ENCODE measurements at places on chromosomes 3 and 15. TPM values are rescaled to one million over a fixed set of nuclear protein-coding genes. Genes with fewer than 3 reads are reported as not detected.

The ECE2 gene
- total RNA-seq = not detected

DNA sequence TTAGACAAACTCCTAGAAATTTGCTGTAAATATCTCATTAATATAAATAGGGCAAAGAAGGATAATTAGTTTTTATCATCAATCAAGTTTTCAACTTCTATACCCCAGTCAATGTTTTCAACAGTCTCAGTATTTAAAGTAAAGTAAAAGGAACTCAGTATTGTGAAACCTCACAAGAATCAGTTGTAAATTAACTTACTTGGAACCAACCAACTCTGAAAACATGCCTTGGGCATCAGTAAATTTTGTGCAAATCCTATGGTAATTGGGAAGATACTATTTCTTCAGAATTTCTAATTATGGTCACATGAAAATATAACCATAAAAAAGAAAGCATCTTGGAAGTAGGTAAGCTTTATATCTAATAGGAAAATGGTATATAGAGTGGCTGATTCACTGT lies 1139.0 kb downstream of the TUSC7 start:
- peaks cover 16% of the 10 kb centered on the region for H3K4me1 ChIP-seq
- no peaks in the 10 kb centered on the region for H3K36me3 ChIP-seq
- H3K27me3 ChIP-seq = no peaks in the 10 kb centered on the region
- H3K4me3 ChIP-seq = no peak overlapping the region
- DNase-seq = no peak

DNA sequence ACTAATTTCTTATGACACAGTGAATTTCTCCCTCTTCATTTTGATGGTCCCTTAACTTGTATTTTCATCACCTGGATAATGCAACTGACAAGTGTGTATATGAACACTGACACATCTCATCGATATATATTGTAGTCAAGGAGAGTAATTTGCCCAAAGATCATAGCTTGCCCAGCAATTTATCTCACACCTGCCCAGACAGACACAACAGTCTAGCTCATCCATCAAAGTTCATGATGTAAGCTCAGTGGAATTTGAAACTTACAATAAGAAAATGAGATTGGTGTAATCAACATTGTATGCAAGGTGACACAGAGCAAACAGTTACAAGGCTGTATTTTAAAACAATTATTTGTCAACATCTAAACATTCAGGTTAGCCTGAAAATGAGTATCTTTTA lies 805.8 kb downstream of the NAALADL2 start:
- DNase-seq = no peak
- no peaks in the 10 kb centered on the region for H3K36me3 ChIP-seq
- no peak overlapping the region for H3K27ac ChIP-seq

DNA sequence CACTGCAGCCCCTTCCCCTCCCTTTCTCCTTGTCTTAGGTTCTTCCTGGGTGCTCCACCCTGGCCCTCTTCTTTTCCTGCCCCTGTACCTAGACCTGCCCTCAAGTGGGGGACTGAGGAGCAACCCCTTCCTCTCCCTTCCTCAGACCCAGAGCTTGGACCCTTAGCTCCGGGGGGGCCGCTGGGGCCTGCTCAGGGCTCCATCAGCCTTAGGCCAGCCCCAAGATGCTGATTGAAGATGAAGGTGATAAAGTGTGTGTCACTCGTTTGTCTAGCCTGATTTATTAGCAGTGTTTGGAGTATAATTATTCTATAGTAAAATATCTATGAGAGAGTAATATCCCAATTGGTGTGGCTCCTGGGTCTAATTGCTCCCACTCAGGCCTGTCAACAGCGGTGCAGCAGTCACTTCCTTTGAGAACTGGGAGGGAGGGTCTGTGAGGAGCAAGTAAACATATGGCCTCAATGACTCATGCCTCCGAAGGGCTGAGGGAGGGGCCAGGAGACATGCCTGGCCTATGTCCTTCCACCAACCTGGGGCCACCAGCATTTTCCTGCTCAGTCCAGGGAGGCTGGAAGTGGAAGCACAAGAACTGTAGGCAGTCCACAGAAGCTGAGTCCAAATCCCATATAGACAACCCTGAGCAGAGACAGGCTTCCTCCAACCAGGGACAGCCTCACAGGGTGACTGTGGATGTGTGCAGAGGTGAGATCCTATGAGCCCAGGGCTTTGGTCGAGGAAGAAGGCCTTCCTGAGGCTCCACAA lies 123.2 kb downstream of the DNAJB8 start:
- no peak overlapping the region for H3K4me3 ChIP-seq
- H3K36me3 ChIP-seq = no peaks in the 10 kb centered on the region
- H3K27me3 ChIP-seq = no peaks in the 10 kb centered on the region
- peak overlapping the region; percentile 71 for H3K27ac ChIP-seq
- DNase-seq = peak; percentile 59
- H3K4me1 ChIP-seq = peaks cover 8% of the 10 kb centered on the region

DNA sequence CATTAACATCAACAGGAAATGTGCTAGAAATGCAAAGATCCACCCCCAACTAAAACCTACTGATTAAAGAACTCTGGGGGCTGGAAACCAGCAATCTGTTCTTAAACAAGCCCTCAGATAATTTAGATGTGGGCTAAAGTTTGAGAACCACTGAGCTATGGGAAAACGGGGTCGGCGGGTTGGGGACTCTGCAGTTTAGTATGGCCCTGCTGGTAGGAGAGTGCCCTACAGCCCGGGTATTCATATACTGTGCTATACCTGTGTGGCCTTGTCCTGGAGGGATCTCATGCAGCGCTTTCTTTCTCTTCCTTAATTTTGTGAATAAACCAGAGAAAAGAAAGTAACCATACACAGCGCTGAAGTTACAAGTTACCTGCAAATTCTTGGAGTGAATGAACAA lies 189.7 kb upstream of the GBE1 start:
- H3K4me3 ChIP-seq = no peak overlapping the region
- no peaks in the 10 kb centered on the region for H3K4me1 ChIP-seq
- H3K27me3 ChIP-seq = no peaks in the 10 kb centered on the region
- DNase-seq = no peak

DNA sequence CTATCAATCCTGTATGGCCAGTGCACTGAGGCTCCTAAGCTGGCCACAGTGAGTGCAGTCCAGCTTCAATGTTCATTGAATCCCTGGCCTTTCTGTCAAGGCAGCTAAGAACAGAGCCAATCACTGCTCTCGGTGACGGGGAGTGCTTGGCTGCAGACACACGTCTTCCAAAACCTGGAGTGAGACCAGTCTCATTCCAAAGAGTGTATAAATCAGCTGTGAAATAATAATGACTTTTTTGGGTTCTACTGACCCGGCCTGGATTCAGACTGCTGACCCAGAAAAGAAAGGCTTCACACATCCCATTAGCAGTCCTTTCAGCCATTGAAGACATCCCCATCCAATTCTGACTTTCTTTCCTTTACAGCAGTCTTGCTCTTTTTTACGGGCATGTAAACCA lies 665.5 kb downstream of the GBE1 start:
- no peak for DNase-seq
- H3K27ac ChIP-seq = no peak overlapping the region
- no peak overlapping the region for H3K4me3 ChIP-seq
- peaks cover 57% of the 10 kb centered on the region for H3K27me3 ChIP-seq
- H3K4me1 ChIP-seq = no peaks in the 10 kb centered on the region

DNA sequence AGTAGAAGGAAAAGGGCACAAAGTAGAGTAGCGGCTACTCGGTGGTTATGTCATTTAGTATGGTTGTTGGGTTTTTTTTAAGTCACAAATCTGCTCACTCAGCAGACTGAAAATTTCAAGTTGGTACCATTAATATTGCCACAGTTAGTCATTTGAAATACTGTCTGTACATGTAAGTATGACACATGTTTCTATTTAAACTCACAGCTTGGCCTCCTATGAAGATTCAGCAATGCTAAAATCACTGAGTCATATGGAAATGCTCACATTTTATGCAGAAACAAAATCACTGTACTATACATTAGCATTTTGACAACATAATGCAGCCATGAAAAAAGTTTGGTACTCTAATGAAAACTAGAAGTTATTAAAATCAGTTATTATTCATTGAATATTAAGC lies 571.9 kb downstream of the TAFA4 start:
- no peak for DNase-seq
- no peak overlapping the region for H3K4me3 ChIP-seq
- no peaks in the 10 kb centered on the region for H3K4me1 ChIP-seq

The CACNA1D gene
- total RNA-seq = 0.26 TPM

DNA sequence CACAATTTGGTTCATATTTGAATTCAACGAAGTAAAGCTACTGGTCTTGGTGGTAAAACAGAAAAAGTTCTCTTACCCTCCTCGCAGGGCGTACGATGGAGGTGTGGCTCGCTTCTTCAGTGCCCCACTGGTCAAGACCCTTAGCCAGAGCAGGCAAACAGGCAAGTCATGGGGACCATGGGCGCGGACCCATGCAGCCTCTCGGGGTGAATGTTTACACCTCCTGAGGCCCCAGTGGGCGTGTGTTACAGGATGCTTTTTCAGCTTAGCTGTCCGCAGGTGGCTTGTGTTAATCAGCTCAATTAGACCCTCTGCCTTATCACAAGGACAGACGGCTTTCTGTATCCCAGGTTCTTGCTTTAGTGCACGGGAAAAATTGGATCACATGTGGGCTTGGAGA lies 991.8 kb downstream of the GBE1 start:
- peaks cover 17% of the 10 kb centered on the region for H3K27me3 ChIP-seq
- no peaks in the 10 kb centered on the region for H3K4me1 ChIP-seq
- H3K4me3 ChIP-seq = no peak overlapping the region
- no peak for DNase-seq
- H3K27ac ChIP-seq = no peak overlapping the region
- no peaks in the 10 kb centered on the region for H3K36me3 ChIP-seq

GRCh38 chr3:58161435-58162398 lies 49.1 kb downstream of the DNASE1L3 start:
- peak overlapping the region; percentile 13 for H3K4me3 ChIP-seq
- H3K27ac ChIP-seq = peak overlapping the region; percentile 91
- peak; percentile 99 for DNase-seq

The MEIS2 gene
- total RNA-seq = 10.3 TPM

GRCh38 chr3:189288348-189289235 lies 116.8 kb downstream of the TPRG1 start:
- H3K27ac ChIP-seq = no peak overlapping the region
- no peaks in the 10 kb centered on the region for H3K27me3 ChIP-seq
- H3K4me3 ChIP-seq = no peak overlapping the region
- peaks cover 18% of the 10 kb centered on the region for H3K4me1 ChIP-seq

GRCh38 chr3:168815946-168816345 lies 720.2 kb upstream of the GOLIM4 start:
- H3K27me3 ChIP-seq = peaks cover 63% of the 10 kb centered on the region
- no peak overlapping the region for H3K4me3 ChIP-seq
- no peak for DNase-seq
- H3K27ac ChIP-seq = no peak overlapping the region
- H3K36me3 ChIP-seq = no peaks in the 10 kb centered on the region

DNA sequence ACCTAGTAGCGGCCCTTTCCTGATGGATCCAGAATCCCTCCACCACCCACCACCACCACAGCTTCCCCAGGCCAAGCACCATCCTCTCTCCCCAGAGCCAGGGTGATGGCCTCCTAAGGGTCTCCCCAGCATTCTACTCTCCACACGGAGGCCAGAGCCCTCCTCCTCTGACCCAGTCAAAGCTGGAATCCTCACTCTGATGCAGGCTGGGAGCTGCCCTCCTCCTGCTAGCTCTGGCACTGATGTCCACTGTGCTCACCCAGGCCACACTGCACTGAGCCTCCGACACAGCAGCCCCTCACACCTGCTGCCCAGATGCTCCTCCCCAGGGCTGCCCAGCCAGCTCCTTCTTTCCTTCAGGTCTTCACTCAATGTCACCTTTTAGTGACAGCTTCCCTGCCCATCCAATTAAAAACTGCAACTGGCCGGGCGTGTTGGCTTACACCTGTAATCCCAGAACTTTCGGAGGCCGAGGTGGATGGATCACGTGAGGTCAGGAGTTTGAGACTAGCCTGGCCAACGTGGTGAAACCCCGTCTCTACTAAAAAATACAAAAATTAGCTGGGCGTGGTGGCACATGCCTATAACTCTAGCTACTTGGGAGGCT lies 21.0 kb downstream of the XXYLT1 start:
- no peak for DNase-seq
- H3K4me1 ChIP-seq = no peaks in the 10 kb centered on the region
- no peak overlapping the region for H3K27ac ChIP-seq
- no peaks in the 10 kb centered on the region for H3K27me3 ChIP-seq
- H3K4me3 ChIP-seq = no peak overlapping the region
- no peaks in the 10 kb centered on the region for H3K36me3 ChIP-seq

GRCh38 chr3:158713094-158713499 lies 19.2 kb downstream of the RARRES1 start:
- peaks cover 7% of the 10 kb centered on the region for H3K36me3 ChIP-seq
- H3K27me3 ChIP-seq = no peaks in the 10 kb centered on the region
- DNase-seq = no peak
- peaks cover 31% of the 10 kb centered on the region for H3K4me1 ChIP-seq

GRCh38 chr15:60936186-60936585 lies 292.9 kb downstream of the RORA start:
- no peak for DNase-seq
- H3K27ac ChIP-seq = no peak overlapping the region
- H3K27me3 ChIP-seq = peaks cover 27% of the 10 kb centered on the region
- no peak overlapping the region for H3K4me3 ChIP-seq
- peaks cover 4% of the 10 kb centered on the region for H3K36me3 ChIP-seq
- peaks cover 24% of the 10 kb centered on the region for H3K4me1 ChIP-seq

DNA sequence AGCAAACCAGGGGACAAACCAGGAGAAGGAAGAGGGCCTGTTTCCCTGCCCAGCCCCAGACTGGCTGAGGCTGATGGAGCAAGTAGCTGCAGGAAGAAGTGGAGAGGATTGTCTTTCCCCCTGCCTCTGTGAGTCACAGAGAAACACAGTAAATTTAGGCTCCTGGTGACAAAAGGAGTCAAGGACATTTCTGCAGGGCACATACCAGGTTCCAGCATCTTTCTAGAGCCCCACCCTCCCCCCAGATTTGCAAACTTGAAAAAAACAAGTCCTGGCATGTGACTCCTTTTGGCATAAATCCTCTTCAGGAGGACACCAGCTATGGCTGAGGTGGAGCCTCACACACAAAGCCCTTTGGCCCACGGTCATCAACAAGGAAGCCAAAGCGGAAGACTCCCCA lies 17.8 kb downstream of the PLD1 start:
- H3K4me1 ChIP-seq = peaks cover 27% of the 10 kb centered on the region
- DNase-seq = no peak
- peaks cover 9% of the 10 kb centered on the region for H3K36me3 ChIP-seq

- H3K27me3 ChIP-seq = no peaks in the 10 kb centered on the region
- H3K36me3 ChIP-seq = peaks cover 4% of the 10 kb centered on the region
- DNase-seq = no peak
- no peak overlapping the region for H3K4me3 ChIP-seq
- H3K27ac ChIP-seq = no peak overlapping the region
Measured at GRCh38 chr15:71254491-71254890, 139.2 kb downstream of the THSD4 start.

DNA sequence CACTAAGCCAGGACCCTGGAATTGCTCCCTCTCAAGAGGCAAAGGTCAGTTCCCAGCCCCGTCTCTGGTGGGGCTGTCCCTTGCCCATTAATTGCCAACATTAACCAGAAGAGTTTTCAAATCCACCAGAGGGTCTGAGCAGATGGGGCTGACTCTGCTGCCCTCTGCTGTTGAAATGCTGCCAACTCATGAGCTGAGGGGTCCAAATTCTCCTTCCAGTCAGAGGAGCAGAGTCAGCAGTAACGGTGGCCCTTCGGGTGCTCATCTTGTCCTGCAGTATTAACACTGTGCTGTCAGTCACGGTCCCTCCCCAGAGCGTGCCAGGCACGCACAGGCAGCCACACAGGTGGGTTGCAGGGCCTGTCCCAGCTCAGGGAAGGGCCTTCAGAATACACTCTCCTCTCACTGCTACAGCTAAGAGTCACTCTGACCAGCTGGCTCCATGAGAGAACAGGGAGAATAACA lies 10.7 kb upstream of the SPTBN5 start:
- H3K27ac ChIP-seq = peak overlapping the region; percentile 23
- peaks cover 29% of the 10 kb centered on the region for H3K36me3 ChIP-seq
- DNase-seq = peak; percentile 66
- no peaks in the 10 kb centered on the region for H3K4me1 ChIP-seq
- H3K4me3 ChIP-seq = no peak overlapping the region
